ENCODE measurements at places on chromosomes 3 and 15. TPM values are rescaled to one million over a fixed set of nuclear protein-coding genes. Genes with fewer than 3 reads are reported as not detected.

TKT gene
- total RNA-seq: 594 TPM

PSMD2 gene
- 281 TPM for total RNA-seq

ITGB5 gene
- 124 TPM for total RNA-seq

DUOXA2 gene
- not detected for total RNA-seq

RARRES1 gene
- total RNA-seq: 0.85 TPM

CD200 gene
- total RNA-seq: under 0.01 TPM

DNAH1 gene
- total RNA-seq: 0.85 TPM

ANKRD63 gene
- not detected for total RNA-seq

PAQR9 gene
- not detected for total RNA-seq

RHCG gene
- 310 TPM for total RNA-seq

ARHGEF26 gene
- 0.24 TPM for total RNA-seq

TWF2 gene
- total RNA-seq: 57.1 TPM

KBTBD13 gene
- total RNA-seq: under 0.01 TPM

CIAO2A gene
- total RNA-seq: 64.8 TPM

SLC22A14 gene
- under 0.01 TPM for total RNA-seq

TPRG1 gene
- total RNA-seq: 0.24 TPM
